ENCODE measurements at places on chromosomes 6 and 20. TPM values are rescaled to one million over a fixed set of nuclear protein-coding genes. Genes with fewer than 3 reads are reported as not detected.

RSPH4A gene
- total RNA-seq, result 0.82 TPM

ADGB gene
- not detected for total RNA-seq

- DNase-seq, result no peak
Observed at GRCh38 chr6:6008648-6009421, 2.1 kb upstream of the NRN1 start.

- DNase-seq, result no peak
Observed at GRCh38 chr20:64108731-64109681, 1.6 kb upstream of the NPBWR2 start.

DNA sequence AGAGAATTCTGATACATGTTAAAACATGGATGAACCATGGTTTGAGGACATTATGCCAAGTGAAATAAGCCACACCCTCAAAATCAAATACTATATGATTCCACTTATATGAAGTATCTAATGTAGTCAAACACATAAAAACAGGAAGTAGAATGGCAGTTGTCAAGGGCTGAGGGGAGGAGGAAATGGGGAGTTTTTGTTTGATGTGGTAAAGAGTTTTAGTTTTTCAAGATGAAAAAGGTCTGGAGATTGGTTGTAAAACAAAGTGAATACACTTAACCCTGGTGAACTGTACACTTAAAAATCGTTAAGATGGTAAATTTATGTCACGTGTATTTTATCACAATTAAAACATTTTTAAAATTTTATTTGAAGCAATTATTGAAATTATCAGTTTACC is 127.4 kb upstream of the GRIK2 start:
- no peak for DNase-seq

DNA sequence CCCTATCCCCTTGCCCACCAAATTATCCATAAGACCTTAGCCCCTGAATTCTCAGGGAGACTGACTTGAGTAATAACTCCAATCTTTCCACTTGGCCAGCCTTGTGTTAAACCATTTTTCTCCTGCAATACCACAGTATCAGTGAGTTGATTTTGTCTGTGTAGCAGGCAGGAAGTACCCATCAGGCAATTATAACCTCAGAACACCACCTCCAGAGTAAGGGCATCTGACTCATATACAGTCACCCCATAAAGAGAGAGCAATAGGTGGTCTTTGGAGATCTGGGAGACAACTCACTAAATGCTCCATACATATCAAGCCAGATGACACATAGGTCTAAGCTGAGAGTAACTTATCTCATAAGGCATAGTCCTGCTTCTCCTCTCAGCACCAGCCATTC is 83.7 kb downstream of the FILIP1 start:
- no peak for DNase-seq

Data from fibroblast of the aortic adventitia (primary cell).